ENCODE measurements at places on chromosomes 7 and 10. TPM values are rescaled to one million over a fixed set of nuclear protein-coding genes. Genes with fewer than 3 reads are reported as not detected.

GRCh38 chr10:29107866-29108498 lies 180.9 kb upstream of the LYZL1 start:
- DNase-seq = no peak

GRCh38 chr7:155918720-155919390 lies 106.6 kb upstream of the SHH start:
- peak; percentile 39 for DNase-seq

- no peak for DNase-seq
Observed at GRCh38 chr10:23534761-23535160, 95.9 kb downstream of the OTUD1 start.

- no peak for DNase-seq
Observed at GRCh38 chr10:26555719-26556368, 117.7 kb downstream of the APBB1IP start.

GRCh38 chr10:66805612-66806011 lies 120.2 kb upstream of the LRRTM3 start:
- DNase-seq = no peak

DNA sequence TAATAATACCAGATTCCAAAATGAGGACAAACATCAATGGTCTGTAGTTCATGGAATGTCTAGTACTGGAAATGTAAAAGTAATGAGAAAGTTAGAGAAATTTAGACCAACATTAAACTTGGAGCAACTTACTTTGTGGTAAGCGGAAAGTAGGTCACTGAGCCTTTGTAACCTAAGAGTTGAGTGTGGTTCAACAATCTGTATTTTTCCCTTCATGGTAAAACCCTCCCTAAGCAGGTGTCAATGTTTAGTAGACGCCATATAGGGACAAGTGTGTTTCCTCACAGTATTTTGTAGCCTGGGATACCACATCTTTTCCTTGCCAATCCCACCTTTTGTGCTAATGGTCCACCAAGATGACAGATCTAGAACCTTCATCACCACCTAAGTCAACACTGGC lies 67.3 kb upstream of the RSU1 start:
- no peak for DNase-seq

DNA sequence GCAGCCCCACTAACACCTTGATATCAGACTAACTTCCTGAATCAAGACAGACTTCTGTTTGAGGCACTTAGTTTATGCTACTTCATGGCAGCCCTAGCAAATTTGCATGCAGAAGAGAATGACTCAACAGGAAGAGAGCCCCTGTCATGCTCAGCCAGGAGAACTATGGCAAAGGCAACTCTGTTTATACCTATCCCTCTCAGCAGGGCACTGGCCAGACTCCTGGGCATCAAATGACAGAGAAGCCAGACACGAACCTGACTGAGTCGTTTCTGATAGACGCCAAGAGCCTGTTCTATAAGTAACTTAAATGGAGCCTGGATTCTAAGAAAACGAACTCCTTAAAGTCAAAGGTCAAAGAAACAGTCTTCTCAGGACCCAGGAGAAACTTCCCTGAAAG lies 50.9 kb upstream of the UNC5B start:
- DNase-seq = no peak

Gene IL15RA
- polyA plus RNA-seq = 2.2 TPM

DNA sequence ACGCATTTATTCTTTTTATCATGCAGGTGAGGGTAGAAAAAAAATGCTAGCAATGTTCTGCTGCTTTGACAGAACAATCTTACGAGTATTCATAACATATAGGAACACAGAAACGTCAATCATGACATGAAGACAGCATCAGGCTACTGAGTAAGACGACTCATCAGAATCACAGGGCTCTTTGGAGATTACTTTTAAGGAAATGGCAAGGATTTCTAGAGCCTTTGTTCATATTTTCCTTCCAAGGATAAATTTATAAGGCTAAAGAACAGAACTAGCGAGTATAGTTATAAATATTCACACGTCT lies 39.8 kb upstream of the DNAJC1 start:
- no peak for DNase-seq

Gene TRIL
- polyA plus RNA-seq = 55.0 TPM

DNA sequence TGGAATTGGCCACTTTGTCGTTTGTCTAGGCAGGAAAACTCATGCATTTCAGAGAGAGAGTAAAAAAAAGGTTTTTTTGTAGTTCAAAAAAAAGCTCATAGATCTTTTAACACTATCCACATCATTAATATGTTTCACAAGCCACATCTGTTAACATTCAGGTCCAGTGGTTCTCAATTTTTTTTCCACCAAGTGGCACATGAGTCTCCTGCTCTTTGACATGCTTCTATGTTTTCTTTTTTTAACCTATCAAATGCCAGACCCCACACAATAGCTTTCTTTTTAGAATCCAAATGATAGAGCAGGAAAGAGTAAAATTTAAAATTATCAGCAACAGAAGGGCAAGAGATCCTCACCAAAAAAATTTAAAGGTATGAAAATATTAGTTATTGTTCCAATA lies 20.3 kb downstream of the NOD1 start:
- DNase-seq = no peak

Gene BNIP3
- 81.7 TPM for polyA plus RNA-seq

DNA sequence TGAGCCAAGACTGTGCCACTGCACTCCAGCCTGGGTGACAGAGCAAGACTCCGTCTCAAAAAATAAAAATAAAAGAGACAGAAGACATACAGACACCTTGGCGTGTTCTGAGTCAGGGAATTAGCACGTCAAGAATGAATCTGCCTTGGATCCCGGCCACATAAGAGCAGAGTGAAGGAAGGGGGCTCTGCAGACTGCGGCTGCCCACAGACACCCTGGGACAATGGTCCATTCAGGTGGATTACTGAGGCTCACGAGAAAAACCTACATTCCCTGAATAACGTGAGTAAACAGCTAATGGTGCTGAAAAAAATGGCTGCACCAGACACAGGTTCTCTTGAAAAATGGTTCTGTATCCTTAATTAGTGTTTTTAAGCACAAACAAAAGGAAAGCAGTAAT lies 100.1 kb upstream of the FGFR2 start:
- no peak for DNase-seq

DNA sequence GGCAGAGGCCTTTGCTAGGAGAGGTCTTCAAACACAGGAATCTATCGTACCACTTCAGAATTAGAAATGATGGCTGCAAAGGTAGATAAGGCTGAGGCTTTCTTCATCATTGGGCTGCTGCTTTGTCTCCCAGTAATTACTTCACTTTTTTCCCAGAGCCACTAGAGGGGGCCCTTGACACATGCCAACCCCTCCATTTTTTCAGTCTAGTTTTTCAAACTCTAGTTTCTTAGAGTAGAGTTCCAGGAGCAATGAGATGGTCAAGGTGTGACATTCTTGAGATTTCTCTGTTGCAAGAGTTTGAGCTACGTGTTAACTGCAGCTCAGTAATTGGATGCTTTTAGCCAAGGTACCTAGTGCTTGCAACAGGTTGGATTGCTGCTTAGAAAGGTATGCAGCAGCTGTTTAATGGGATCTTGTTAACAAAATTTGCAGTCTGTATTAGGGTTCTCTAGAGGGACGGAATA lies 33.8 kb upstream of the RBM20 start:
- DNase-seq = peak; percentile 74

Gene SLC26A3
- polyA plus RNA-seq = 0.13 TPM

DNA sequence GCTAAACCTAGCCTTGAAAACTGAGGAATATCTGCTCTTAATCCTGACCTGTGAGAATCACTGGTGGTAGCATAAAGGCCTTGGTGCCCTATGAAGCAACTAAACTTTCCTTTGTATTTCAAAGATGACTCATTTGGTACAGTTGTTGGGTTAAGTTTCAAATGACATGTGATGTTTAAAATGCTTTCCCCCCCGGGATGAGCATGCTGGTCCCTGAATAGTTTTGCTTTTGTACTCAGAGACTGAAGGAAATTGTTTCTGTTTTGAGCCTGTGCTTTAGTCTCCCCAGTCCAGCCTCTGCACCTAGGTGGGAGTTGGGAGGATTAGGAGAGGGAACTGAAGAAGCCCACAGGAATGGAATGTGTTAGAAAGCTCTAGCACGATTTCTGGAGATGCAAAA lies 258.9 kb upstream of the NPY start:
- DNase-seq = no peak

Gene PDE6C
- polyA plus RNA-seq = 0.33 TPM

GRCh38 chr7:98133181-98133580 lies 26.5 kb downstream of the LMTK2 start:
- DNase-seq = no peak

- peak; percentile 27 for DNase-seq
Observed at GRCh38 chr10:59830601-59831259, 75.6 kb downstream of the CCDC6 start.

Gene MYOF
- polyA plus RNA-seq = 28.0 TPM

GRCh38 chr10:127279334-127279774 lies 83.0 kb upstream of the INSYN2A start:
- no peak for DNase-seq

- DNase-seq = no peak
Observed at GRCh38 chr10:17256627-17257026, 28.6 kb downstream of the VIM start.

GRCh38 chr7:107999779-108000560 lies 3.0 kb downstream of the LAMB1 start:
- DNase-seq = no peak

DNA sequence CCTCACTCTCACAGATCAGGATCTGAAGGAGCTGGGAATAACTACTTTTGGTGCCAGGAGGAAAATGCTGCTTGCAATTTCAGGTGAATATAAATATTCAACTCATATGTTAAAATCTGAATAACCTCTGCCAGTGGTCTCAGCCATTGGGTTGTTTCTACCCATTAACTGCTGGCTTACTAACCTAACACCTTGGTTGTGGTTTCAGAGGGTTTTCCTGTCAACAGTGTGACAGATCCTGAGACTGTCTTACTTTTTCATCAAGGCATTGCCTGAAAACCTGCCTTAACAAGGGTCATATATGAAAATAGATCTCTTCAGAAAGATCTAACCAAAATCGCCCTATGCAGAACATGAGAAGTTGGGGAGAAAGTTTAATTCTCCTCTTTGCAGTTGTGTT lies 307.7 kb downstream of the BICC1 start:
- DNase-seq = no peak

DNA sequence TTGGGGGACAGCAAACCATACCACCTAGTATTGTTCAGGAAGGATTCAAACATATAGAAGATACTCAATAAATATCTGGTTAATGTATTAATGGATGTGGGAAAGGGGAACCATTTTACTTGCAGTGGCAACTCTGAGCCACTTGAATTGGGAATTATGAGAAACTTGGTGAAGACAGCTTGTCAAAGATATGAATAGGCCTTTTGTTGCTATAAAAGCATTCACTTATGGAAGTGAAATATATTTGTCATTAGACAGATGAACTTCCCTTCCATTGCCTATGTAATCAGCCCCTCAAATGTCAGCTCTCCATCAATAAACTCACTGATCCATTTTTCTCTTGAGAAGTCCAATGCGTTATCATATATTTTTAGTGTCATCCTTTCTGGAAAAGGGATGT lies 56.1 kb downstream of the GPR85 start:
- no peak for DNase-seq

GRCh38 chr10:119724593-119725516 lies 995 bp upstream of the INPP5F start:
- DNase-seq = peak; percentile 81

GRCh38 chr7:151176401-151176800 lies 8.9 kb upstream of the GBX1 start:
- no peak for DNase-seq

GRCh38 chr7:78301407-78301806 lies 502.8 kb downstream of the PHTF2 start:
- no peak for DNase-seq

GRCh38 chr10:5413012-5413938 lies 918 bp downstream of the NET1 start:
- peak; percentile 31 for DNase-seq

Gene MPP7
- 7.0 TPM for polyA plus RNA-seq

Gene ZNF425
- polyA plus RNA-seq = 7.6 TPM

Gene RAMP3
- polyA plus RNA-seq = 10.7 TPM

Gene KCND2
- 0.53 TPM for polyA plus RNA-seq

Gene ASB4
- polyA plus RNA-seq = 0.18 TPM

- DNase-seq = no peak
Observed at GRCh38 chr10:27530477-27530876, 26.4 kb downstream of the RAB18 start.

DNA sequence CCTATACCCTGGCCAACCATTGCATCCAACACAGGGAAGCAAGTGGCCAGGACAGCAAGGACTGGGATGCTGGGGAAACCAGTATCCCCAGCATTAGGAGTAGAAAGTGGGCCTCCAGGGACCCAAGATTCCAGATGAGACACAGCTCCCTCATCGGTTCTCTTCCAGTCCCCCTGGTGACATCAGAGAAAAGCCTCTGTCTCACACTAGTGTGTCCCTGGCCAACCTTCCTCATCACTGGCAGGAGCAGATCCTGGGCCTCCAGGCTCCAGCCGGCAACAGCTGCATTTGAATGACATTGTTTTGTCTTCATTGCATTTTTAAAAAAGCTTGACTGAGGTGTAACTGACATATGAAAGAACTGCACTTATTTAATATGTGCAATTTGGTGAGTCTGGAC lies 177.3 kb upstream of the LYZL2 start:
- DNase-seq = no peak

DNA sequence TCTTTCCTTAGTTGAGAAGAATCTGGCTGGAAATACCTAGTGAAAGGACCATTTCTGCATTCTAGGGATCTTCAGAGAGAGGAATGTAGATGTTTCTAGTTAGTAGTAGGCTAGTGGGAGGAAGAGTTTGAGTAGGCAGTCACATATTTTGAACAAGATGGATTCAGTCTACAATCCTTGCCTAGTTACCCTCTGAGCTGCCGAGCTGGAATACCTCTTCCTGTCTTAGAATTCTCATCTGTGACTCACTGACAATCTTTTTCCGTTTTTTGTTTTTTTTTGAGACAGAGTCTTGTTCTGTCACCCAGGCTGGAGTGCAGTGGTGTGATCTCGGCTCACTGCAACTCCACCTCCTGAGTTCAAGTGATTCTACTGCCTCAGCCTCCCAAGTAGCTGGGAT lies 30.7 kb upstream of the PLPP4 start:
- DNase-seq = no peak

Gene BAG3
- 29.5 TPM for polyA plus RNA-seq

Gene DMTF1
- 143 TPM for polyA plus RNA-seq

- DNase-seq = no peak
Observed at GRCh38 chr10:88693392-88694020, 12.5 kb upstream of the LIPK start.

Gene OR6B1
- not detected for polyA plus RNA-seq

Gene ECHDC3
- polyA plus RNA-seq = 13.1 TPM

DNA sequence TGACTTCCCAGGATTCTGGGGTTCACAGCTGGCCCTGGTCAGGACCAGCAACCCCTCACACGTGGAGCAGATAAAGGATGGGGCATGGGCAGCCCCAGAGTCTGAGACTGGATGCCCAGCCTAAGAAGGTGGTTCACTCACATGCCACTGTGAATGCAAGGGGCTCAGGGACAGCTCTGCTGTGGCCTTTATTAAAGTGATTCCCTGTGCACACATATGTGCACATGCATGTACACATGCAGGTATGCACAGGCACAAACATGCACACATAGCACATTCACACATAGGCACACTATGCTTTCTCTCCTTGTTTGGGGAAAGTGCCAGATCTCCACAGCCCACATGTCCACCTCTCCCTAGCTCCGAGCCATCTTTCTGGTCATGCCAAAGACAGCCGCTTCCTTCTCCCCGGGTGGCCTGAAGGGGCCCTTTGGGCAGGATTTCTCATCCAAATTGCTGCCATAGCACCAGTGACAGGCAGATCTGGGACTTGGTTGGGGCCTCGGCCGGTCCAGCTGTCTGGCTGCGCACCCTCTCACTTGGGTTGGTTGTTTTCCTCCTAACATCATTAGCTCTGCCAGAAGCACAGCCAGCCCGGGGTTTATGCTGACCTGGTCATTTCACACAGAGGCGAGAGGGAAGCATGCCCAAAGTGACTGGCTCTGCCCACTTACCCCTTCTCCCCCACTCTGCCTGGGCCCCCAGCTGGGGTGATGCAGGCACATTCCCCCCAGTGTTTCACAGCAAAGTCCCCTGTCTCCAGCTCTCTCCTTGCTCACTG lies 1.4 kb downstream of the GCK start:
- DNase-seq = no peak
